ENCODE measurements at places on chromosomes 4 and X. TPM values are rescaled to one million over a fixed set of nuclear protein-coding genes. Genes with fewer than 3 reads are reported as not detected.

Gene TLR10
- not detected for total RNA-seq

DNA sequence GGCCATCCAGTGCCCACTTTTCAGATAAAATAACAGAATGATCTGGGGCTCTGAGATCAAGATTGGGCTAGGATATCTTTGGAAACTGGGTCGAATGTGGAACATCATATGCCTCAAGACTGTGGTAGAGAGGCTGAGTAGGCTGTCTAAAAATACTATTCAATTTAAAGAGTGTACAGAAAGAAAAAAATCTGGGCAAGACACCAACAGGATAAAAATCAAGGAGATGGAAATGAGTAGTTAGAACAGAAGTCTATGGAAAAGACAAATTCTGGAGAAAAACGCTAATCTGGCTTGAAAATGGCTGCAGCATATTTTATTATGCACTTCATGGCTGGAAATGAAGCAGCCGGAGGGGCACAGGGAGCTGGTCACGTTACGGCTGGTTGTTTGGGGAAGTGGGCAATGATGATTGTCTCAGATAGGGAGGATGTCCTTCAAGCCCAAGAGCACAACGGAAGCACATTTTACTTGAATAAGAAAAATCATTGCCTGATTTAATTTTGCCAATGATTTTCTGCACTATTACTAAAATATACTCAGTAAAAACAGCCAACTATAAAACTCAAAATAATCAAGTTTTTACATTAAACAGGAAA, 27.1 kb upstream of the MAPK10 start:
- H3K36me3 ChIP-seq = no peaks in the 10 kb centered on the region
- no peaks in the 10 kb centered on the region for H3K4me1 ChIP-seq
- H3K4me3 ChIP-seq = no peak overlapping the region

DNA sequence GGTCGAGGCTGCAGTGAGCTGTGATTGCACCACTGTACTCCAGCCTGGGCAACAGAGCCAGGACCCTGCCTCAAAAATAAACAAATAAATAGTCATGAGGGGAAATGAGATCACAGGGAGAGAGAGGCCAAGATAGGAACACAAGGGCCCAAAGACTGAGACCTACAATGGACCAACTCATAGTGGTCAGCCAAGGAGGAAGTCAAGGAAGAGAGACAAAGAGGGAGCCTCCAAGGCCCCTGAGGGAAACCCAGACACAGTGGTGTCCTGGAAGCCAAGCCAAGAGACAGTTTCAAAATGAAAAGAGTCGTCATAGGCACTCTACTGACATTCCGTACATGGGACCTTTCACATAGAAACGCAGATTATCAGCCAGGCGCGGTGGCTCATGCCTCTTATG, 153.3 kb downstream of the BCOR start:
- no peak overlapping the region for H3K4me3 ChIP-seq
- H3K4me1 ChIP-seq = no peaks in the 10 kb centered on the region
- H3K27ac ChIP-seq = no peak overlapping the region
- H3K27me3 ChIP-seq = no peaks in the 10 kb centered on the region

Gene EXOC1L
- total RNA-seq = not detected

GRCh38 chr4:118325431-118325830, 27.4 kb downstream of the PRSS12 start:
- no peaks in the 10 kb centered on the region for H3K36me3 ChIP-seq
- H3K4me3 ChIP-seq = no peak overlapping the region
- no peaks in the 10 kb centered on the region for H3K27me3 ChIP-seq
- DNase-seq = no peak

DNA sequence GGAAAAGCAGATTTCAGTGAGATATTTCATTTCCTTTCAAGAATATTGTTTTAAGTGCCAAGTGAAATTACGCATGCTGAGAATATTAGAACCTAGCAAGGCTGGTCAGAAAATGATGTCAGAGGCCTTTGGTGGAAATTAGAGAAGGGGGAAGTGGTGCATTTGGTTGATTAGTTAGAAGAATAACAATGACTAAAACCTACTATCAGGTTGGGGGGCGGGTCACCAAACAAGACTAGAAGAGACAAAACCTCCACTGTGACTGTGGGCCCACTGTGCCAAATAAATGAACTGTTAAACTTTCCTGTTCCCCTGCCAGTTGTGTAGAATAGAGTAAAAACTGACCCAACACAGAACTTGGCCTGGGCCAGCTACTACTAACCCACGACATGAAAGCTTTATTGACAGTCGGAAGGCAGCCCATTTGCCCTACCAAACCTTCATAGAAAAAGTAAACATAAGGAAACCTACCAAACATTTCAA, 2.9 kb downstream of the RAPGEF2 start:
- DNase-seq = no peak
- peaks cover 16% of the 10 kb centered on the region for H3K4me1 ChIP-seq
- no peaks in the 10 kb centered on the region for H3K27me3 ChIP-seq
- H3K4me3 ChIP-seq = peak overlapping the region; percentile 94
- H3K36me3 ChIP-seq = no peaks in the 10 kb centered on the region
- H3K27ac ChIP-seq = peak overlapping the region; percentile 97

Gene MAOB
- total RNA-seq = 0.34 TPM

DNA sequence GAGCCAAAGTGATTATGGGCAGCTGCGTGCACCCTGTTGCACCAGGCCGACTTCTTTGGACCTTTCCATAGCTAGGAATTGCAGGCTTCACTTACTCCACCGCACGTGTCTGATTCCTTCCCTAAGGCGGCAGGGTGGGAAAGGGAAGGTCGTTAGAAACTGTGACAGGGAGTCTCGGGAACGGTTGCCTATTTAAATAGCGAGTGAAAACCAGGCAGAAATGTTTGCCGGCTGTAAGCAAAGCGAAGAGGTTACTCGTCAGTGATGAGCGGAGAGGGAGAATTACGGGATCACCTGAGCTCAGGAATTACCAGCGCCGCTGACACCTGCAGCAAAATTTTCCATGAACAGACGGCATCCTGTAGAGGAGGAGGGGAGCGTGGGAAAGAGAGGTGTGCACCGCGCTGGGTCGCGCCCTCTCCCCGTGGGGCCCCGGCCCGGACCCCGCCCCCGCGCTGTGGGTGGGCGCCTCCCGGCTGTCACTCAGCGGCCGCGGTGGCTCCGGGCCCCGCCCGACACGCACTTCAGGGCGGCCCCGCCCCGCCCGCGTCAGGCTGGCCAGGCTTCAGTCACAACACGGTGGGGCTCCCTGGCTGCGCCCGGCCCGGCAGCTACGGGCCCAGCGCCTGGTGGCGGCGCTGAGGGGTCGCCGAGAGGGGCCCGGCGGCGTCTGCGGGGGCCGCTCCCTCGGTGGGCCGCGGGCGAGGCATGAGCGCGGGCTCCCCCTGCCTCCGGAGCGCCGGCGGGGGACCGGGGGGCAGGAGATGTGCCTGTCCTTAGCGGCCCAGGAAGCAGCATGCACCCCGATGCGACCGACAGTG, at the start of gene SNX25:
TSS of gene SNX25 (plus strand) at position 568 of the 821 bp plus-strand sequence. CDS start at position 797, 229 bp downstream.
- DNase-seq = peak; percentile 91
- peak within 1 kb of the TSS; percentile 79 for H3K27ac ChIP-seq
- H3K36me3 ChIP-seq = no peaks in the 10 kb centered on the region
- peaks cover 14% of the 10 kb centered on the region for H3K4me1 ChIP-seq
- no peaks in the 10 kb centered on the region for H3K27me3 ChIP-seq
- peak within 1 kb of the TSS; percentile 66 for H3K4me3 ChIP-seq

Gene SPANXC
- total RNA-seq = not detected

DNA sequence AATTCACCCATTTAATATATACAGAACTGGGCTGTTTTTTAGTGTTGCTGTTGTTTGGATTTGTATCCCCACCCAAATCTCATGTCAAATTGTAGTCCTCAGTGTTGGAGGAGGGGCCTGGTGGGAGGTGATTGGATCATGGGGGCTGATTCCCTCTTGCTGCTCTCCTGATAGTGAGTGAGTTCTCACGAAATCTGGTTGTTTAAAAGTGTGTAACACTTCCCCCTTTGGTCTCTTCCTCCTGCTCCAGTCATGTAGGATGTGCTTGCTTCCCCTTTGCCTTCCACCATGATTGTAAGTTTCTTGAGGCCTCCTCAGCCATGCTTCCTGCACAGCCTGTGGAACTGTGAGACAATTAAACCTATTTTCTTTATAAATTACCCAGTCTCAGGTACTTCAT, 141.6 kb upstream of the AADAT start:
- no peaks in the 10 kb centered on the region for H3K4me1 ChIP-seq
- no peak overlapping the region for H3K4me3 ChIP-seq
- H3K36me3 ChIP-seq = no peaks in the 10 kb centered on the region

Gene BEX5
- not detected for total RNA-seq

Measured in Caco-2 (cell line).